NCI-H446 treated with DMSO at 0.1 percent for 48 hours (cell line): ENCODE measurements at places on chromosomes 12 and 14.

GRCh38 chr12:132946246-132946820, 9.8 kb downstream of the ZNF605 start:
- no peak for DNase-seq

GRCh38 chr12:51590347-51591015, 552 bp upstream of the SCN8A start:
- DNase-seq, result peak; percentile 51

GRCh38 chr14:93733631-93734030, 54.7 kb downstream of the PRIMA1 start:
- no peak for DNase-seq

DNA sequence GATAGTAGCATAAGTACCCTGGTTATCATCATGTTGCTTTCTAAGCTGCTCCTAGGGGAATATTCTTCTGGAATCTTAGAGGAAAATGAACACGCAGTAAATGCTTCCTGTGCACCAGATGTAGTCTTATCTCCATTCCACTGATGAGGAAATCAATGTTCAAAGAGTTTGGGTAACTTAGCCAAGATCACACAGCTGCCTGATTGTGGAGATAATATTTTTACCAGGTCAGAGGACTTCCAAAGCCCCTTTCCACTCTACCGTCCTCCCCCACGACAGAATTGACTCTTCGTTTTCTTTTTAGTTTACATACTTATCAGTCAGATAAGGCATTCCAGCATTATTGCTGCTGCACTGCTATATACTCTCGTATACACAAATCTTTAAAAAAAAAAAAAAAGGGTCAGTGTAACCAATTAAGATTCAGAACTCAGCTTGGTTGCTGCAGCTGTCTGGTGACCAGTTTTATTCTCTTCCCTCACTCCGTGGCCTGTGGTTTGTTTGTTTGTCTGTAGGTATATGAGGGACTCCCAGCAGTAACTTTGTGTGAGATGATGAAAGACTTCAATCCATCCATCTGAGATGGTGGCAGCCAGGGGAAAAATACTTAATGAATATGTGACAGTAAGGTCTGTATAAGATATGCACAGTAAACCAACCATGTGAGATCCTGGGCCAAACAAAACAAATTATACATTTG, 110.5 kb downstream of the TGFB3 start:
- DNase-seq, result no peak

DNA sequence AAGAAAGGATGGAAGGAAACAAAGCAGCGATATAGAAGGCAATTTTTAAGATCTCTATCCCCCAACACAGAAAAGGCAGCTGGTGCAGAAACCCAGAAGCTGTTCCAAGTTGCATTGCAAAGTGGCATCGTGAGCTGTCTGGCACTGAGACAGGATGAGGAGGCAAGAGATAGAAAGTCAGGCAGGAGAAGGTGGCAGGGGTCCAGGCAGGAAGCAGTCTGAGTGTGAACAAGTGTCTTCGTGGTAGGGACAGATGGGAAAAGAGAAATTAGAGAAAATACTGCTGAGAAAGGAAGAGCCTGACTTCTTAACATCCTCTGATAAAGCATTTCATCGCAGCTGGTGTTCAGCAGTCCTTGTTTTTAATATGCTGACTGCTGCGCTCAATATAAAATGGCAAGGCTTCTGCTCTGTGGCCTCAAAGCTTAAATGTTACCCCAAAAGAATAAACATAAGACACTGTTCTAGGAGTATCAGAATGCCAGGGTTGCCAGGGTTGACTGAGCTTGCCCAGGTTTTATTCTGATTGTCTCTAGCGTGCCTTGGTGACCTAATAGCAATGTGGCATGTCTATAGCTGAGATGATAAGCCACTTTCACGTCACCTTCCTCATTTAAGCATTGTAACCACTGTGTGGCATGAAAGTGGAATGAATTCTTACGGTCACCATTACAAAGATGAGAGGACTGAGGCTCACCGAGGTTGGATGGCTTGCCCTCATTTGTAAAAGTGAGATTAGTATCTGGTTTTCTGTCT, 397.6 kb downstream of the NUAK1 start:
- DNase-seq, result peak; percentile 98

DNA sequence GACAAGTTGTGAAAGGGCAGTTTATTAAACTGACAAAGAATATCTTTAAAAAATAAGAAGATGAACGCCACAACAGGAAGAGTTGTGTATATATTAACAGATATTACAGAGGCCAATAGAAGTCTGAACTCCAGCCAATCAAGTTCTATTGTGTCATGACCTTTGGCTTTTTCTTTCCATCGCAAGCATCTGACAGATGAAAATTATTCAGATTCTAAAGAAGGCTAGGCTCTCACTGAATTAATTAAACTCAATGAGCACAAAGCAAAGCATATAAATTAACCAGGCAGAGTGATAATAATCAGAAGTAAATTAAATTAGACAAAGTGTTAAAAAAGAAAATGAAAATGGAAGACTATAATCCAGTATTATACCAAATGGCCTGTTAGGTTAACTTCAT, 62.0 kb upstream of the PYGL start:
- DNase-seq, result no peak

GRCh38 chr12:62396750-62397149, 69.9 kb upstream of the MON2 start:
- no peak for DNase-seq

DNA sequence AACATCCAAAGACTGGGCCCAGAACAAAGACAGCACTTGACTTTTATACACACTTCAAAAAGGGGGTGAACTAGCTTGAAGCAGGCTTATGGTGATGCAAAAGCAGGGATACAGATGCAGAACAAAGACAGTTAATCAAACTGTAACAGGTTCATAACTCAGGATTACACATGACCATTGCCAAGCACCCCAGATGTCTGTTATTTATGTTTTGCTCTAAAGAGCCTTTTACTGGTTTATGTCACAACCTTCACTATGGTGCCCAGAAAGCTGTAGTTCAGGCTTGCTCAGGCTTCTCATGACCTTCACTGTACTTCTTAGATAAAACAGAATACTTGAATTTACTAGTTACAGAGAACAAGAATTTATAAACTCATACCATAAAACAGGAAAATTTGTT, 31.7 kb upstream of the SLC38A4 start:
- DNase-seq, result no peak

GRCh38 chr12:132437252-132437932, 52.6 kb upstream of the FBRSL1 start:
- DNase-seq, result no peak

GRCh38 chr12:6084969-6085450, 39.5 kb downstream of the VWF start:
- DNase-seq, result no peak

DNA sequence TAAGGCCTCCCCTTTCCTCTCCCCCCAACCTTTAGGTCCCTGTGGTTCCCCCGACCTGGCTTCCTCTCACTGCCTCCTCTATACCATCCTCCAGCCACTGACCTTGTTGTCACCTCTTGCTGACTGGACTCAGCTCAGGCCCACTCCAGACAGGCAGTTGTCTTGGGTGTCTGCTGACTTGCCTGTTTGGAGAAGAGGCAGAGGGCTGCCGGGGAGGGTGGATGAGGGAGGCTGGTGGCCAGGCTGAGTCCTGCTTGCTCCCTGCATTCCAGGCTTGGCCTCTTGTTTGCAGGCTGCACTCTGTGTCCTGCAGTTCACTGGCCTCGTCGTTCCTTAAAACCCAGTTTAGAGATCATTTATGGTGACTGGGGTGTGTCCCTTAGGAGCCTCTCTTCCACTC, 31.0 kb upstream of the RD3L start:
- DNase-seq, result no peak

DNA sequence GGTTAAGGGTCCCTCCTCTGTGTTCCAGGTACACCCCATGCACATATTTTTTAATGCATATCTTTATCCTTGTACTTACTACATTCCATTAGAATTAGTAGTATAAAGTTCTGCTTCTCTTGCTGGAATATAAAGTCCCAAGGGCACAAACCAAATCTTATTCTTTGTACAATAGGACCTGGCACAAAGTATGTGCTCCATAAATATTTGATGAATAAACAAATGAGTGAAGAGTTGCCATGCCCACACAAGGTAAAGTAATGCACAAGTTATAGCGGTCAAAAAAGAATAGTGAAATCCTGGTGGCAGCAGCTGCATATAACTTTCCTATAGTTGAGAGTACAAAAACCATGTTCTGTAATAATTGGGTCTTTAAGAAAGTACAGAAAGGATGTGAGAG, 82.1 kb upstream of the BMP4 start:
- no peak for DNase-seq

- no peak for DNase-seq
Measured at GRCh38 chr14:66225337-66225736, 260.8 kb upstream of the CCDC196 start.

GRCh38 chr12:55974308-55974730, 441 bp downstream of the RAB5B start:
- DNase-seq, result no peak

GRCh38 chr12:121916719-121917118, 1.7 kb upstream of the CFAP251 start:
- no peak for DNase-seq

- no peak for DNase-seq
Measured at GRCh38 chr14:102223682-102224081, 81.3 kb downstream of the MOK start.

GRCh38 chr12:127761880-127762279, 505.1 kb upstream of the TMEM132C start:
- DNase-seq, result no peak

DNA sequence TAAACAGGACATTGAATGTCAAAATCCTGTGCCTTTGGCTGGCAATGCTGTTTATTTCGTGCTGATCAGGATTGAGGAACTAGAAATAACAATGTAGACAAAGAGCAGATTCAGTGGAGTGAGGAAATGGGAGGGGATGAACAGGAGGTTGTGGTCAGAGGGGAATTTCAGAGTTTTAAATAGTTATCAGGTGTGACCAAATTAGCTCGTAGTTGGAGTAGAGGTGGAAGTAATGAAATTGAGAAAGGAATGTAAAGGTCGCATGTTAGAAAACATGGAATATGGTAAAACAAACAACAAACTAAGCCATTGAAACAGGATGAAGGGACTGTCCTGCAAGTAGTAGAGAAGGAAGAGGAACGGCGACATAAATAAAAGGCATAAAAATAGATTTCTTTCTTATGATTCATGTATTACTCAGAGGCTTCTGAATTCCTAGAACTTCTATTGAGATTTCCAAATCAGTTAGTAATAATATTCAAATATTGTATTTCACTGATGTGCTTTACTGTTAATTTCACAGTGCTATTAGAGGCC, 9.5 kb upstream of the SAV1 start:
- no peak for DNase-seq

DNA sequence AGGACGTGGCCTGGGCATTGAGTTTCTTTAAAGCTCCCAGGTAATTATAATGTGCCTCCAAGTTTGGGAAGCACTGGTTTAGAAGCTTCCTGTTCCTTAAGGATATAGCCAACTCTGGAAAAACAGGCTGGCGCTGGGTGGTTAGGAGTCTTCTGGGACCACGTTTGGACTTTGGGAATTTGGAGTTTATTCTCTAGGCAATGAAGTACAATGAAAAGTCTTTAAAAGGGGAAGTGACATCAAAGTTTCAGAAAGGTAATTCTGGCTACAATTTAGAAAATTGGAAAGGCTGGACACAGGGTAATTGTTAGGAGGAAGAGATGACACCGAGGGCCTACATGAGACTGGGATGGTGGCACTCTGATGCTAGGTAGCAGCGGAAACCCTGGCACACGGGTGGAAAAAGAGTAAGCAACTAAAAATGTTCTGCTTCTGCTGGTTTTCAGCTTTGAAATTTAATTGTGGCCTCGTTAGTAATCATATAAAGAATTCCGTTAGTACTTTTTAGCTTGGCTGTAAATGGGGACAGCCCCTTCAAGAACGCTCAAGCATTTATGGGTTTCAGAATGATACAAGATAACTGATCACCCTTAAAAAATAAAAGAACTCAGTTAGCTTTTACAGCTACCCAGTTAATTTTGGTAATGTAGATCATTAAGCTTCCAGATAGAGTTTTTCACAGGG, 12.7 kb upstream of the DCP1B start:
- no peak for DNase-seq

GRCh38 chr12:65742018-65743010, 82.0 kb upstream of the HMGA2 start:
- no peak for DNase-seq

- DNase-seq, result no peak
Measured at GRCh38 chr12:102478405-102479098, 1.8 kb downstream of the IGF1 start.

- DNase-seq, result no peak
Measured at GRCh38 chr12:102618197-102618877, 138.0 kb upstream of the IGF1 start.

DNA sequence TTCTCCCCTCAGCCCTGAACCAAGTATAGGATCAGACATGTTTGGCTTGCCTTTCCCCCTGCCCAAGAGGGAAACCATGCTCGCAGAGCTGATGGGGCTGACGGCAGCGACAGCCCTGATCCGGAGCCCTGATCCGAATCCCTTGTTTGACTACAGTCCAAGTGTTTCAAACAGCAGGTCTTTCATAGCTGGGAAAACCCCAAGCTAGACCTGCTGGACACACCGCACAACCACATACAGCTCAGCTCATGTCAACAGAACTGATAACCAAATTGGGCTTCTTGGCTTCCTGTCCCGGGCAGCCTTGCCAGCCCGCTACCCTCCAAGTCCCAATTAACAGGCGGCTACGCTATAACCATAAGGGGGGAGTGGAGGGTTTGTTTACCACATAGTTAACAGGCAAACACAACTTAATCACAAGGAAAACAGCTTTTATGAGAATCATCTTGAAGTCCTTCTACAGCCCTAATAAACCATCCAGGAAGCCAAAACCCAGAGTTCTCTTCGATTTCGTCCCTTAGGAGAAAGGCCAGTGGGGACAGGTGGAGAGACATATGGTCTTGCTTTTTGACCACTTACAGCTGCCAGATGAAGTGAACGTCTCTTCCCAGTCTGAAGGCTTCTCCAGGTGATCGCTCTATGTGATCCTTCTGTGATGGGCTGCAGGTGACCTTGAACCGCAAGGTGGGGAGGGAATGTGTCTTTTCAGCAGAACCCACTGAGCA, 64.5 kb upstream of the MANSC4 start:
- DNase-seq, result no peak

- no peak for DNase-seq
Measured at GRCh38 chr14:54709867-54710266, 142.9 kb downstream of the SAMD4A start.

- DNase-seq, result no peak
Measured at GRCh38 chr12:47114481-47114892, 34.7 kb upstream of the AMIGO2 start.

DNA sequence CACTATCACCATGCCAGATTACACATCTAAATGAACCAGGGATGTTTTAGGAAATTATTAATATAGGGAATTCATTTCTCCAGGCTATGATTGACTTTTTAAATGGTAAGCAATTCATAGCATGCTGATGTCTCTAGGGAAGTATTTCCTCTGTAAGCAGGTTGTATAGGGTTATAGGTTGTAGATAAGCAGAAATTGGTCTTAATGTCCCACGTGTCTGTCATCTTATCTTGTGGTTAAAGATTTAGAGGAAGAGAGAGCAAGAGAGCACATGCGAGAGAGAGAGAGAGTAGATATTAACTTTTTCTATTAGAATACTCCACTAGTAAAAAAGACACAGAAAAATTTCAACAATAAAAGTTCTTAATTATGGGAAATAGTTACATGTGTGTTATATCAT, 32.6 kb downstream of the TRHDE start:
- no peak for DNase-seq

- no peak for DNase-seq
Measured at GRCh38 chr14:65581799-65582198, 169.3 kb downstream of the FUT8 start.

GRCh38 chr14:65042731-65043372, 56.2 kb downstream of the FNTB start:
- no peak for DNase-seq
